ENCODE measurements at places on chromosomes 6 and 20. TPM values are rescaled to one million over a fixed set of nuclear protein-coding genes. Genes with fewer than 3 reads are reported as not detected.
A peak's percentile ranks its signal among the peaks of the same experiment; 100 is the strongest.

The ZNF165 gene
- 1.5 TPM for total RNA-seq

The BMP5 gene
- 2.4 TPM for total RNA-seq

The SLC25A27 gene
- 28.9 TPM for total RNA-seq

The ADGRF4 gene
- total RNA-seq = 0.52 TPM

The GHRH gene
- not detected for total RNA-seq

The SLC22A3 gene
- total RNA-seq = 36.0 TPM

The FAM83D gene
- total RNA-seq = 48.3 TPM

The ADAM33 gene
- 67.3 TPM for total RNA-seq

The CCR6 gene
- 1.3 TPM for total RNA-seq

- DNase-seq = no peak
Measured at GRCh38 chr6:6826961-6827360, 238.4 kb downstream of the LY86 start.

GRCh38 chr20:44714102-44714700 is 968 bp upstream of the CCN5 start:
- DNase-seq = no peak

DNA sequence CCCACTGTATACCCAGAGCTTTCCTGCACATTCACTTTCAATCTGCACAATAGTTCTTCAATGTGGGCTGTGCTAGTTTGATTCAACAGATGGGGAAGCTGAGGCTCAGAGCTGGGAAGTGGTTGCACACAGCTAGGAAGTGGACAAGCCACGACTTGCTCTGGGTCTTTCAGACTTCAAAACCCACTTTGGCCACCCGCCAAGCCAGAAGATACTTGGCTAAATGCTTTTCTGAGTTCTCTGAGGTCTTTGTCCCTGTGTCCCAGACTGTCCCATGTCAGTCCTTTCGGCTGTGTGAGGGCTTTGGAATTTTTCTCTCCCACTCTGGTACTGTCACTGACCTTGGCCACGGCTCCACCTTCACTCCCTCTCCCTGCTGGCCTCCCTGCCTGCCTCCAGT is 10.6 kb downstream of the PDYN start:
- DNase-seq = no peak

DNA sequence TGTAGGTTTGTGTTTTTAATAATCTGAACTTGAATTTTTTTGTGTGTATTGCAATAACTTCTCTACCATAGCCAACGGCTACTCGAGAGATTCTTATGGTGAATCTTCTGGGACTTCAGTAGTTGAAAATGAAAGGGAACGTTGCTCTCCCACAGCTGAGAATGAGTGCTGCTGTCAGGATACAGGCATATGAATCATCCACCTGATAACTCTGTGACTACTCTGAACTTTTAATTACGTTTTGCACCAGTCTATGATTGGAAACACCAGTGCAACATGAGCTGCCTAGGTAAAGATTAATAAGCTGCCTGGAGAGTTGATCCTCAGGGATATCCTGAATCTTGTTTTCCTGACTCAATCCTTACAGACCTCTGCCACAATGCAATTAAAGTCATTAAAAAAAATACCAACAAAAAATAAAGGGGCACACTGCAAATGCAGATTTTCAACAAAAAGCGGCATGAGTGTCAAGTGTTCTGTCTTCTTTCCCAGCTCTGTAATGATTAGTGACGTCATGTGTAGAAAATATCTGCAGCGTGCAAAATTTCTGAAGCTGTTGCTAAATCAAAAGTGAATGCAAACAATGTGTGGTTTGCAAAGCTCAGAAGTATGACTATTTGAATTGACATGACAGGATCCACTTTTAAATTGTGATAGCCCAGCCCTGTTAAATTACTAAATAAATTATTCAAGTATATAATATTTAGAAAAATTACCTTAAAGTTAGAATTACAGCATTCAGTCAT is 432.2 kb downstream of the HTR1B start:
- no peak for DNase-seq

GRCh38 chr20:46990596-46991104 is 96.0 kb downstream of the EYA2 start:
- DNase-seq = no peak

GRCh38 chr6:167330750-167331149 is 5.9 kb downstream of the TTLL2 start:
- peak; percentile 54 for DNase-seq

DNA sequence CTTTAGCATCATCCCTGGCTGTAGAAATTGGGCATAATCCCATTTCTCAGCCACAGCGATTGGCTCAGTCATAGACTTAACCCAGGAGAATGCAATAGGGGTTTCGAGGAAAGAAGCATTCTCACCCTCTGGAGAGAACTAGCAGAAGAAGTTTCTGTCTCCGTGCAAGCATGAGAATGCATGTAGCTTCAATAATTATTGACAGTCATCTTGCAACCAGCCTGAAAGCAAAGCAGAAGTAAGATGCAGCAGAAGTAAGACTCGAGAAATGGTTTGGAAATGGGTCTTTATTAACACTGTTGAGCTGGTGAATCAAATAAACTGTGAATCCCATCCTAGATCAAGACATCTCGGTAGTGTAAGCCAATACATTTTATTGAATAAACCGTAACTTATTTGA is 828.8 kb upstream of the GJE1 start:
- no peak for DNase-seq

DNA sequence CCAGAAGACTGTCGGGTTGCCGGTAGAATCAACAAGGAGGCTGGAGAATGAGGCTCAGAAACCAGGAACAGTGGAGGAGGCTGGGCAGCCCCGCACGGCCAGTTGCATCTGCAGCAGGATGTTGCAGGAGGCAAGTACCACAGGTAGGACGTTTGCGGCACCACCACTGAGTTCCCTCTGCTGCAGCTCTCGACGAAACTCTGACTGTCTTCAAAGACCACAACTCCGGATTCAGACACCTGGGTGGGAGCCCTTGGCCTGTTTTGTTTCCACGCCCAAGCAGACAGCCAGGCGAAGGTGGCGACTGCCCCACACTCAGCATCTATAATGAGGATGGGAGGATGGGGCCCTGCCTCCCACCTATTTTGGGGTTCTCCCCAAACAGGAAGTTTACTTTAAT is 218.2 kb downstream of the ZDHHC14 start:
- no peak for DNase-seq

DNA sequence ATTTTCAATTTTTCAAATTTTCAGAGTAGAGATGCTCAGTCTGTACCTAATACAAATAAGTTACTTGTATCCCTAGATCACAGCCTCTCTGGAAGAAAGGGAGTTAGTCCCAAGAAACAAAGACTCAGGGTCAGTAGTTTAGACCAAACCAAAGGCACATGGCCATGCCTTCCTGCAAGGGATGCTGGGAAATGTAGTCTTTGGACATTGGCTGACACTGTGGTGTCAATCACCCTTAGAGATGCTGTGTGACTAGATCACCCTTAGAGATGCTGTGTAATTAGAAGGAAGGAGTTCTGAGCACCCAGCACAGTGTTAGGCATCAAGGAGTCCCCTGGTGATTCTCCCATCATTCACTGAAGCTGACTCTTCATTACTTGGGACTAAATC is 202.1 kb downstream of the NFATC2 start:
- DNase-seq = no peak

- DNase-seq = no peak
Measured at GRCh38 chr6:54236984-54237383, 71.3 kb upstream of the TINAG start.

DNA sequence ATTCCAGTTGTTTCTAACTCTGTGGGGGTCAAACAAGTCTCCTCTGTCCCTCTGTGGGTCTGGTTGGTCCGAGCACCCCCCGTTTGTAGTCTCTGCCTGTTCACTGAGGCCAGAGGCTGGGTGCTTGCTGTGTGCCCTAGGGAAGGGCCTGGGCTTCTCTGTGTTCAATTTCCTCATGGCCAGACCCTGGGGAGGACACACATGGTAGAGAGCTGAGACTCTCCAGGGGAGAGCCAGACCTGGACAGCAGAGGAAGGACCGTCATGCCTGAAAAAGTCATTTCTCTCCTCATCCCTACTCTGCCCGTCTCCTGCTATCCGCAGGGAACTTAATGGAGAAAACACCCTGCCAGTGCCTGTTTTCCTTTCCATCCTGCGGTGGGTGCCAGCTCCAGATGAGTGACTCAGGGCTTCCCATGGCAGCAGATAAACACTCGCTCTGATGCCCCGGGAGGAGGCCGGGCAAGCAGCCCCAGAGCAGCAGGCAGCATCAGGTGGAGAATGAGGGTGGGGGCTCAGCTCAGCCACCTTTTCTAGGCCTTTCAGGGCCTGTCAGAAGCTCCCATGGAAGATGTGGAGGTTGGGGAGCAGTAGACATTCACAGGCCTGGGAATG is 51.9 kb downstream of the SNAI1 start:
- DNase-seq = no peak

DNA sequence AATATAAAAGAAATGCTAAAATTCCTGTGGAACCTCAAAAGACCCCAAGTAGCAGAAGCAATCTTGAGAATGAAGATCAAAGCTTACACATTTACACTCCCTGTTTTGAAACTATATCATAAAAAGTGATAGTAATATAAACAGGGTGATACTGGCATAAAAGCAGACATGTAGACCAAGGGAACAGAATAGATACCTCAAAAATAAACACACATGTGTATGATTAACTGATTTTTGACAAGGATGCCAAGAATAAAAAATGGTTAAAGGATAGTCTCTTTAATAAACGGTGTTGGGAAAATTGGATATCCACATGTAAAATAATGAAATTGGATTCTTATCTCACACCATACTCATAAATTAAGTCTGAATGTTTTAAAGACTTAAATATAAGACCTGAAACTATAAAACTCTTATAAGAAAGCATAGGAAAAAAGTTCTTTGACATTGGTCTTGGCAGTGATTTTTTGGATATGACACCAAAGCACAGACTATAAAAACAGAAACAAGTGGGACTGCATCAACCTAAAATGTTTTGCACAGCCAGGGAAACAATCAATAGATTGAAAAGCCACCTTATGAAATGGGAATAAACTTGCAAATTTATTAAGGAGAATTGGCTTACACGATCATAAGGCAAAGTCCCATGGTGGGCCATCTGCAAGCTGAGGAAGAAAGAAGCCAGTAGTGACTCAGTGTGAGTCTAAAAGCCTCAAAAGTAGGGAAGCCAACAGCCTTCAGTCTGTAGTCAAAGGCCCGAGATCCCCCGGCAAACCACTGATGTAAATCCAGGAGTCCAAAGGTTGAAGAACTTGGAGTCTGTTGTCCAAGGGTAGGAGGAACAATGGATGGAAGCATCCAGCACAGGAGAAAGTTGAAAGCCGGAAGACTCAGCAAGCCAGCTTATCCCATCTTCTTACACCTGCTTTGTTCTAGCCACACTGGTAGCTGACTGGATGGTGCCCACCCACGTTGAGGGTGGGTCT is 144.3 kb downstream of the MEI4 start:
- no peak for DNase-seq

DNA sequence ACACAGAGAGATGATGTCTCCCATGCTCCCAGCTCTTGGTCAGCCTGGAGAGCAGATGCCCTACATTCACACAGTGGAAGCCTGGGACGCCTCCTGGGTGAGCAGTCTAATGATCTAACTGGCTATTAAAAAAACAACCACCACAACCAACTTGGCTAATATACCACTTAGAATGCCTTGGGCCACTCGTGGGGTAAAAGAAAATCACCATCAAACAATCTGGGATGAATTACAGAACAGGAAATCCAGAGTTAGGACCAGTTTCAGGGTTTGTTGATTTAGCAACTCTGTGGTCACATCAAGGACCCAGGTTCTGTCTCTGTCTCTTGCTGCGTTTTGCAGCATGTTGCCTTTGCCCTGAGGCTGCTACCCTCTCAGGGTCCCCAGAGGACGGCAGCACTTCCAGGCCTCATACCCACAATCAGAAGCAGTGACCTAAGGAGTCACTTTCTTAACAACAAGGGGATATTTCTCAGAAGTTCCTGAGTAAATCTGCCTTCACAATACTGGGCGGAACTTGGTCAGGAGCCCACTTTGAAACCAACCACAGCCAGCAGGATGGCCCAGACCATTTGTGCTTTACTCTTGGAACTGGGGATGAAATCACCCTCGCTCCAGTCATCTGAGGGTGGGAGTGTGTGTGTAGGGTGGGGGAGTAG is 118.7 kb downstream of the CLIC5 start:
- no peak for DNase-seq

GRCh38 chr20:36405255-36405654 is 99.1 kb downstream of the DLGAP4 start:
- DNase-seq = no peak

DNA sequence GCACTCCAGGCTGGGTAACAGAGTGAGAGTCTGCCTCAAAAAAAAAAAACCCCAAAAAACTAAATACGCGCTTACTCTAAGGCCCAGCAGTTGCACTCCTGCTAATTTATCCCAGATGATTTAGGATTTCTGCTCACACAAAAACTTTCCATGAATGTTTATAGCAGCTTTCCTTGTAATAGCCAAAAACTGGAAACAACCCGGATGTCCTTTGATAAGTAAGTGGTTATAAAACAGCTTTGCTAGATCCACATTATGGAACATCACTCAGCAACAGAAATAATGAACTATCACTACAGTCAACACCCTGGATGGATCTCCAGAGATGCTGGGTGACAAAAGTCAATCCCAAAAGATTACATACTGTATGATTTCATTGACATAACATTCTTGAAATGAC is 220.4 kb upstream of the JARID2 start:
- DNase-seq = no peak

GRCh38 chr6:106727480-106728149 is 98.2 kb downstream of the QRSL1 start:
- no peak for DNase-seq

All from mucosa of gallbladder (tissue), 1 donor.